ENCODE measurements at places on chromosomes 13 and 19.

DNA sequence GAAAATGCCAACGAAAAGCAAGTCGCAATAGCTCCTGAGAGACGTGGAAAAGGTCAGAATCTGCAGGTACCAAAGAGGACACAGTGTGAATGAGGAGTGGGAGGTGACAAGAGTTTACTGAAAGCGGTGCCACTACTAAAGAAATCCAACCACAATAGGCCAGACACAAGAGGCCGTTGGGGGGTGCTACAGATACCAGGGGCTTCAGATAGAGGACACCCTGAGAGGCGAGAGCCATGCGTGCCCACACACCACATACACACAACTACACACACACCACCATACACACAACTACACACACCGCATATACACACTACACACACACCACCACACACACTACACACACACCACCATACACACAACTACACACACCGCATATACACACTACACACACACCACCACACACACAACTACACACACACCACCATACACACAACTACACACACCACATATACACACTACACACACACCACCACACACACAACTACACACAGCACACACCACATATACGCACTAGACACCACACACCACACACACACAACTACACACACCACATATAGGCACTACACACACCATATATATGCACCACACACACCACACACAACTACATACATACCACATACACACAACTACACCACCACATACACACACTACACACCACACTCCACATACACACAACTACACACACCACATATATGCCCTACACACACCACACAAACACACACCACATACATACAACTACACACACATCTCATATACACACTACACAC is 28.5 kb downstream of the CRYL1 start:
- DNase-seq: no peak

DNA sequence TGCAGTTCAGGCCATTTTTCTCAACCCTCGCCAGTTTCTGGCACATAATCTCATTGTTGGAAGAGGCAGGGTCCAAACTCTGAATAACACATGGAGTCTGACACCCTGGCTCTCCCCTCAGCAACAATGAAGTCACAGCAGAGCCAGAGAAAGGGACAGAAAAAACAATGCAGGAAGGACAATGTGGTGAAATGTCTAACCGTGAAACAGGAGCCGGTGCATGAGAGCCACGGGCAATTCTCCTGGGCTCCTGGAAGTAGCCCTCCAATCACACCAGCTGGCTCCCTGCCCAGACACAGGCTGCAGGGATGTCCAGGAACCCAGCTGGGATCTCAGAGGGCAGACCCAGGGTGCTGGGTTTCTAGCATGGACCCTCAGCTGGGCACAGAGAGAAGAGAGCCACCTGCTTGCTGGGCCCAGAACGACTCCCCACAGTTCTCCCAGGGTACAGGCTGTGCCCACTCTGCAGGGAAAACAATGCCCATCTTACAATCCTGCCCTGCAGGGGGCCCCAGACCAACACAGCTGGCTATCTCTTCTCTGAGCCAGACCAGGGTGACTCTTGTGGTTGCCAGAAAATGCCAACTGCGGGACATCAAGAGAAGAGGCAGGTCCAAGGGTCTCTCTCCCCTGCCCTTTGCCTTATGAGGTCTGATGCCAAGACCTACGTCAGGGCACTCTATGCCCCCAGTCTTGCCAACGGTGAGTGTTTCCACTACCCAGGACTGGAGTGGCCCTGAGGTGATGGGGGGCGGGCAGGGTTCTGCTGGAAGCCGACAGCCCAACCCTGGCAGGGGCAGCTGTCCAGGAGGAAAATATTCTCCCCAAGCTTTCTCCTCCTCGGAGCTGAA is 64.5 kb downstream of the CEBPG start:
- DNase-seq: no peak

DNA sequence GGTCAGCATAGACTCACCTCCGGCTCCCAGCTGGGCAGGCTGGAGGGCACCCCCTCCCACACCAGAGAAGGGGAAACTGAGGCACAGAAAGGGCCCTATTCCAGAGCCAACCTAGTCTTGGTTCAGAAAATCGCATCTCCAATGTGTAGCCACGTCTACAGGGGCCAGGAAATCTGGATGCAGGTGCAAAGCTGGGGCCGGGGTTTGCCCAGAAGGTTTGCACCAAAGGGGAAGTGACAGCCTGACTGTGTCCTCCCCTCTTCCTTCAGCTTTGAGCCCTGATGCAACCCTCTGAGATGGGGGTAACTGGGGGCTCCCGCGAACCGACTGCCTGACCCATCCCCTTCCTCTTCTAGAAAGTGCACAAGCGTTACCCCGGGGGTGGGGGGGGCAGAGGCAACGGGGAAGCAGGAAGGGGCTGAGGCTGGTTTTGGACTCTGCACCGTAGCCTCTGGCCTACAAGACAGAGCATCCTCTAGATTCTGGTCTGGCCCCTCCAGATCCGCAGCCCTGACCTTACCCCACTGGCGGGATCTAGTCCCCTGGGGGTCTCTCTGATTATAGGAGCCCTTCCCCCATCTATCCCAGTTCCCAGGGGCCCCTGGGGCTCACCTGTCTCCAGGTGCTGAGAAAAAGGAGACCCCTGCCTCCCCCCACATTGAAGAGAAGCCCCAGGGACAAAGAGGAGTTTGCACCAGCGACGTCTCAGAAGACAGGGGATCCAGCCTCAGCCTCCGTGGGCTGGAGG is 1.1 kb upstream of the ONECUT3 start:
- no peak for DNase-seq

DNA sequence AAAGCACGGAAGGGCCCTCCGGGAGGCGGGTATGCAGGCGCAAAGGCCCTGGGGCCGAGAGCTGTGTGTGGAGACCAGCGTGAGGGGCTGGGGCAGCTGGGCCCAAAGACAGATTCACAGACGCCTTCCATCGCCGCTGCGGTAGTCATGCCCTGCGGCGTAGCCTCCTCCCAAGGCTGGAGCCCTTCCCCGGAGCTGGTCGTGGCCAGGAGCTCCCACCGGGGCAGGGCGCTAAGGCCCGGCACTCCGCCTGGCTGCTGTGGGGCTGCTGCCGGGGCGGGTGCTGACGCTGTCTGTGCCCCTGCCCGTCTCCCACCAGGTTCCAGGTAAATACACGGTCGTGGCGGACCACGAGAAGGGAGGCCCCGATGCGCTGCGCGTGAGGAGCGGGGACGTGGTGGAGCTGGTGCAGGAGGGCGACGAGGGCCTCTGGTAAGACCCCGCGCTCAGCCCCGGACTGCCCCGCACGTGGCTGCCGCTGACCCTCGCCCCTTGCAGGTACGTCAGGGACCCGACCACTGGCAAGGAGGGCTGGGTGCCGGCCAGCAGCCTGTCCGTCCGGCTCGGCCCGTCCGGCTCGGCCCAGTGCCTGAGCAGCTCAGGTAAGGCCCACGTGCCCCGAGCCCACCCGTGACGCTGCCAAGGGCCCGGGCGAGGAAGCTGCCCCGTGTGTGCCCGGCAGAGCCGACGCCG is 9.4 kb upstream of the F7 start:
- DNase-seq: no peak

DNA sequence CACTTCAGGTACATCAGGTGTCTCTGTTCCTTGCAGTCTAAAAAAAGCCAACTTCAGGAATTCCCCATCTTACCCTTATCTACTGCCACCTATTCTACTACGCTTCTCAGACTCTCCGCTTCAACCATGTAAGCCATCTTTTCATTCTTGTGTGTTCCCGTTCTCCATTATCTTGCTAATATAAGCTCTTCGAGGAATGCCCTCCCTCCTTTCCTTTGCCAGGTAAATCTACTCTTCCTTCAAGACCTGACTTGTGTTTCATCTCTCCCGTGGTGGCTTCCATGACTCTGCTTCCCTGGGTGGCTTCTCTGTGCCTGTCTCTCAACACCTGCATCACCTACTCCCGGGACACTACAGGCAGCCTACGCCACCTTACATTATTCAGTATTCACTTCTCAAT is 42.3 kb upstream of the MEDAG start:
- no peak for DNase-seq

GRCh38 chr13:109819874-109820273 is 33.5 kb upstream of the IRS2 start:
- DNase-seq: no peak

DNA sequence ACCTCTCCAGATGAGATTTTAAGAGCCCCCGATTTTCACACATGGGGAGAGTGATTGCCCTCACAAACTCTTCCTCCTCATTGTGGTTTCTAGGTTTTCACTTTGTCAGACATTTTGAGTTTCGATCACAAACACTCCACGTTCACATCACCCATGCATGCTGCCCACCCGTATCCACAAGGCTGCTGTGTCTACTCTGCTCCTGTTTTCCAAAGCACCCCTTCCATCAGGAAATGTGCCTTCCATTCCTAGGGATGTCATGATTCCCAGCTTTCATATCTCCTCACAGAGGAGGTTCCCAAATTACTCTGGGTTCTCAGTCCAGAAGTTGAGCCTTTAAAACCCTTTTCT is 45.8 kb upstream of the CEACAM21 start:
- no peak for DNase-seq

DNA sequence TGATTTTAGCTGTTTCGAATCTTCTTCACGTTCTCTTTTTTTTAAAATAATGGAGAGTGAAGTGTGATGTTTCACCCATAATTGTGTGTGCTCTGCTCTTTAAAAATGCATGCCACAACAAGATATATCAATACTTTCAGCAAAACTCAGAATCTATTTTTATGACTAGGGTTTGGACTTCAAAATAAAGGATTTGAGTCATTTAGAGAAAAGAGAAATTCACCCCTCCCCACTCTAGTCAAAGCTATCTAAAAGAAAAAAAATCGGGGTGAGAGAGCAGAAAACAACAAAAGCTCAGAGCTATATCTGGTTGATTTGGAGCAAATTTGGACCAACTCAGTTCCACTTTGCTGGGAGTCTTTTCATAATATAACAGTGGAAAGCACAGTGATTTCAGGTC is 244.5 kb downstream of the DNAJC15 start:
- no peak for DNase-seq

DNA sequence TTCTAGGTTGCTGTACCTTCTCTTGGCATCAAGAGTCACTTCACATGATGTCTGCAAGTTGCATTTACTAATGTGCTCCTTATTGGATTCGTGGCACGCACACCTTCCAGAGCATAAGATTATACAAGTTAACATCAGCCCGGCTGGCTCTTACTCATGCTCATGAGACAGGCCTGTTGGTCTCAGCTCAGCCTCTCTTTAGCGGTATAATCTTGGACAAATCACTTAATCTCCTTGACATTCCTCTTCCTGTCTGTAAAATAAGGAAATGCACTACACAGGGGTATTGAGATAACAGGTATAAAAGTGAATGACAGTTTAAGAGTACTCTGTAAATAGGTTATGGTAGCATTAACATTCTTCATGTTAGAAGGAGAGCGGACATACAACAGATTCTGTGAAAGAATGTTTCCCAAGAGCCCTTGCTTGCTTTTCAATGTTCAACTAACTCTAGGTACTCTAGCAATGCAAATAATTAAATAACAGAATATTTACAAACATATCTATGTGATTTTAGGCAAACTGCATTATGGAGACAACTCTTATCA is 181.1 kb downstream of the FGF14 start:
- no peak for DNase-seq

GRCh38 chr19:43883864-43884263 is 51.2 kb downstream of the ZNF45 start:
- DNase-seq: no peak

DNA sequence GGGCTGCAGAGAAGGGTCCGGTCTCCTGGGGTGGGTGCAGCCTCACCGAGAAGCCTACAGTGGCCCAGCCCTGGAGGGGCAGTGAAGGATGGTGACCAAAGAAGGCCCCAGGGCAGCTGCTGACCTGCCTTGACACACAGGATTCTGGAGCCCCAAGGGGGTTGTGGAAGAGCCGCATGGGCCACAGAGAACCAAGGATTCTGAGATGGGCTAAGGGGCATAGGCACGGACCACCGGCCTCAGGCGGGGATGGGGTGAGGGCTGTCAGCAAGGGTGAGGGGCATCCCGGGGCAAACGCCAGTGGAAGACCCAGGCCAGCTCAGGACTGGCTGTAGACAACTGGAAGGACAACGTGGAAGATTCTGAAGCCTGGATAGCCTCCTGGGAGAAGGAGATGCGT is 151.6 kb downstream of the TEX29 start:
- DNase-seq: no peak

DNA sequence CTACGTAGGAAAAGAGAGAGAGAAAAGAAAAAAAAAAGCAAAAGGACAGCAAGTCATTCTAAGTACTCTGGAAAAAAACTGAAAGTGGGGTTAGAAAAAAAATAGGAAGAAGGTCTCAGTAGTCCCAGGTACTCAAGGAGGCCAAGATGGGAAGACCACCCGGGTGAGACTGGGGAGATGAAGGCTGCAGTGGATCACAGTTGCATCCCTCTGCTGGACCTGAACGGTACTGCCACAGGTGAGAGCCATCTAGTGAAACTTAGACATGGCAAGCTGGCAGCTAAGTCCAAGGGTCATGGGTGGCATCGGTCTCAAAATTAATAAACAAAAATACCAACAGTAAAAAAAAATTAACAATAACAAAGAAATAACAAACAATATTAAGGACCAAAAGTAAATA is 41.0 kb upstream of the ZNF91 start:
- DNase-seq: peak; percentile 6

- no peak for DNase-seq
Measured at GRCh38 chr19:48627865-48628314, 8.6 kb downstream of the SPHK2 start.

DNA sequence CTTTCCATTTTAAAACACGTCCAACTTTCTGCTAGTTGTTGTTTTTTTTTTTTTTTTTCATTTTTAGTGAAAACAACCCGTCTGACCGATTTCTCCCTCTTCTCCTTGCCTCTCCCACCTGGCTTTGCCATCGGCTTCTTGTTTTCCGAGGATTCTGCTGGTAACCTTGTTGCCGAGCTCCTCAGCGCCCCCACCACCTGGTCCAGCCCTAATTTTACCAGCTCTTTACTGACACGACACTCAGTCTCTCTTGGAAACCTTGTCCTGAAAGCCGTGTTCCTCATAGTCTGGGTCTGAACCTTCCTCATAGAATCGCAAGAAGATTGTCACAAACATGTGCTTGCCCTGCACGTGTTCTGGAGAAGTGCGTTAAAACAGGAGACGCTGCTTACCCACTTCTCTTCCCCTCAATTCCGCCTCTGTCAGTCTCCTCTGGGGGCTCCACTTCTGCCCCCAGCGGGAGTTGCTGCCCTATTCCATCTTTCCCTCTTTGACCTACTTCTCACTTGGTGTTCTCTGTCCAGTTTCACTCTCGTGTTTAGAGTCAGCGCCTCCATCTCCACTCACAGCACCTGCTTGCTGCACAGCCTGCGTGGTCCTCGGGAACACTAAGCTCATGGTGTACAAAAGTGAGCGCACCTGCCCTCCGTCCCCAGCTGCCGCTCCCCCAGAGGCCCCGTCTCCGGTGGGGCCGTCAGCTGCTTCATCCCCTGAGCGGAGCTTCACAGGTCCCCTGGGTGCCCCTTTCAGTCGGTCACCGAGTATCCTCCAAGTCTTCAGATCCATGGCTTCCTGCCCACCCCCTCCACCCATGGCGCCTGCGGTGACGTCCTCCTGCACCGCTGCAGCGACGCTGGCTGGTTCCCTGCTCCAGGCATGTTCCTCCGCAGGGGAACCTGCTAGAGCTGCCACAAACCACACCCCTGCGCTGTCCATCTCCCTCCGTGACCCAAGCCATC is 65.1 kb downstream of the TM9SF2 start:
- no peak for DNase-seq

All from NCI-H524 (cell line).